Fibroblast of the aortic adventitia (primary cell): ENCODE measurements at places on chromosomes 5 and 9. TPM values are rescaled to one million over a fixed set of nuclear protein-coding genes. Genes with fewer than 3 reads are reported as not detected.
A peak's percentile ranks its signal among the peaks of the same experiment; 100 is the strongest.

DNA sequence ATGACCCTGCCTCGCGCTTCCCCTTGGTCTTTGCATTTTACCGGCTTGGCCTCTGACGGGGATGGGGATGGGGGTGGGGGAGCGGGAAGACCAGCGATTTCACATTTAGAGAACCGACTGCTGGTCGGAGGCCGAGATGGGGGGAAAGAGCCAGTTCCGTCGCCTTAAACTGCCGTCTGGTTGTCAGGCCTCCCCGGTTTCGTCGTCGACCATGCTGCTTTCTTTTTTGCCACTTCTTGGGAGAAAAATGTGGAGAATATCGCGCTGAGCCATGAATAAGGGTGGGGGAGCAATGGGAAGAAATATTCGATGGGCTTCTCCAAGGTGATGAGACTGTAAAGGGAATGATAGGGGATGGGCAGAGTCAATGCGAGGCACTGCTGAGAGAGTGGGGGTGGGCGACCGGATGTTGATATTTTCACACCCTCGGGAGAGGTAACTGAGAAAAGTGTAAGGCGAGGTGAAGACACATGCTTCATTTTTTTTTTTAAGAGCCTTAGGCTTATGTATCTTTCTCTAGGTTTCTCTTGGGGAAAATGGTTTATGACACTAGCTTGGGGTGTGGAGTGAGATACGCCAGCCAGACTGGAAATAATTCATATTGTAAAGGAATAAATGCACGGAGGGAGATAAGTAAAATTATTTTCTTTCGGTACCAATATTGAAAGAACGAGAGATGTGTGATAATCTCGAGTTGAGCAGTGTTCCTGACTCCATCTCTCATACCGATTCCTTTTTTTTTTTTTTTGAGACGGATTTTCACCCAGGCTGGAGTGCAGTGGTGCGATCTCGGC is 1.1 kb downstream of the KIF2A start:
- peak; percentile 34 for DNase-seq

- DNase-seq = no peak
Measured at GRCh38 chr9:126874546-126875314, 14.3 kb downstream of the ZBTB34 start.

GRCh38 chr5:91221917-91222316 is 161.2 kb downstream of the ARRDC3 start:
- DNase-seq = no peak

- DNase-seq = peak; percentile 75
Measured at GRCh38 chr9:14238518-14238917, 75.4 kb downstream of the NFIB start.

GPR151 gene
- not detected in 2 replicates for total RNA-seq

GRCh38 chr5:135254183-135254582 is 144.8 kb downstream of the MACROH2A1 start:
- no peak for DNase-seq

GRCh38 chr5:90378752-90379151 is 30.8 kb downstream of the CETN3 start:
- no peak for DNase-seq

DNA sequence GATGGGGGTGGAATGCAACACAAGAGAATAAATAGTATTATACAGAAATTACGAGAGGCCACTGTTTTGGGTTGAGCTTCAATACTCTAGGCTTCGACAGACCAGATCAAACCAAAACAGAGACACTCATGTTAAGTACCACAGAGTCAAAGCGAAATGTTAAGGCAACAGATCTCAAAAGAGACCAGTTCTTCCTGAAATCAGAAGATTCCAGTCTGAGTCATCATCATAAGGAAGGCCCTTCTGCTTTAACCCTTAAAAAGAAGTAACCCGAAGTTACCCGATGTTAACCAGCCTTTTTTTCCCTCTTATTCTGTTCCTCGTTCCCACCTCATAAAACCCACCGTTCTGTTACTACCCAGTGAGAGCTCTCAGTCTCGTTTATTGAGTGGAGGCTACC is 75.9 kb downstream of the SFXN1 start:
- no peak for DNase-seq

- DNase-seq = no peak
Measured at GRCh38 chr9:21082671-21083070, 4.9 kb upstream of the IFNB1 start.

GRCh38 chr5:112316006-112316405 is 103.1 kb downstream of the EPB41L4A start:
- no peak for DNase-seq

MVB12B gene
- total RNA-seq = 1.4 and 3.5 TPM in 2 replicates

- DNase-seq = no peak
Measured at GRCh38 chr5:116517488-116517887, 57.1 kb downstream of the SEMA6A start.

- DNase-seq = no peak
Measured at GRCh38 chr9:129440435-129441186, 180.3 kb downstream of the C9orf50 start.

GRCh38 chr5:42768106-42768504 is 11.5 kb downstream of the CCDC152 start:
- DNase-seq = no peak

- no peak for DNase-seq
Measured at GRCh38 chr5:146549615-146550014, 33.6 kb upstream of the GPR151 start.

DNA sequence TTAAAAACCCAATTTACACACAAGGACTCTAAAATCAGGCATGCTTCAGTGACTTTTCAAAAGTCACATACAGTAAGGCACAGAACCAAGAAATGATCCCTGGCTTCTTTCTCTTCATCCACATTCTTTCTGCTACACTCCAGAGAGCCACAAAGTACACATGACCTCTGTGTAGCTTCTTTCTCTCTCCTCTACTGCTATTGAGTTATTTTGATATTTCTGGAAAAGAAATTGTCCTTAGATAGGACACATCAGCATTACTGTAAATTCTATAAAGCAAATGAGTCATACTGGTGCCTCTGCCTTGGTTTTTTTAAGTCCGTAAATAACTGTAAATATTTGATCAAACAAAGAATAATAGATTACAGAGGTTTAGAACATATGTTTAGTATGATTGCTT is 96.3 kb downstream of the KIAA0825 start:
- no peak for DNase-seq

FCN1 gene
- not detected in 2 replicates for total RNA-seq

DNA sequence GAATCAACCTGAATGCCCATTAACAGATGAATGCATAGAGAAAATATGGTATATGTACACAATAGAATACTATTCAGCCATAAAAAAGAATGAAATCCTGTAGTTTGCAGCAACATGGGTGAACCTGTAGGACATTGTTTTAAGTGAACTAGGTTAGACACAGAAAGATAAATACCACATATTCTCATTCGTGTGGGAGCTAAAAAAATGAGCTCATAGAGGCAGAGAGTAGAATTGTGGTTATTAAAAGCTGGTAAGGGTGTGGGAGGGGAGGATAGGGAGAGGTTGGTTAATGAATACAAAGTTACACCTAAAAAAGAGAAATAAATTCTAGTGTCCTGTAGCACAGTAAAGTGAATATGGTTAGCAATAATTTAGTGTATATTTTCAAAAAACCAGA is 23.5 kb downstream of the PTTG1 start:
- DNase-seq = no peak

DNA sequence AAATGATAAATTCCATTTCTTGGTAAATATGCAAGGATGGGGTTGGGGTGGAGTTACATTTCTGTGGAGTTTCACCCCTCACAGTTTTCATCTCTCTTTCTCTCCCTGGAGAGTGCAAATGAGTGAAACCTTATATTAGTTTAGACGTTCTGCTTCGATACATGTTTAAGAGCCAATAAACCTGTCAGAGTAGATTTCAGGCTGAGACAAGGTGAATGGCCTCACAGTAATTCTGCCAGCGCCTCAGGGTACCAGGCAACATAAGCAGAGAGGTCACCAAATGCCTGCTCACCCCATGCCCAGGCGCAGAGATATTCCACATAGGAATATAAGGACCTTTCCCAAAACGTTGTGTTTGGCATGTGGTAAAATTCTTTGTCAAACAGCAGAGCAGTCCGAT is 154.9 kb upstream of the VLDLR start:
- DNase-seq = no peak

DNA sequence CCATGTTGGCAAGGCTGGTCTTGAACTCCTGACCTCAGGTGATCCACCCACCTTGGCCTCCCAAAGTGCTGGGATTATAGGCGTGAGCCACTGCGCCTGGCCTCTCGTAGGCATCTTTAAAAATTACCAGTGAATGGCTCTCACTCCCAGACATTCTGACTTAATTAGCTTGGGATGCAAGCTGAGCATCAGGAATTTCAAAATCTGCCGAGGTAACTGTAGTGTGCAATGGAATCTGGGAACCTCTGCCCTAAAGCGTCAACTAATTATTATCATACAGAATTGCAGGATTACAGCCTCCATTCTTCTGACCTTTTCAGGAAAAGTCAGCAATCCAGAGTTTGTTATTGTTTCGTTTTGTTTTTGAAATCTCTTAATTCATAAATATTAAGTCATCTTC is 213.4 kb upstream of the DMAC1 start:
- DNase-seq = peak; percentile 8

DNA sequence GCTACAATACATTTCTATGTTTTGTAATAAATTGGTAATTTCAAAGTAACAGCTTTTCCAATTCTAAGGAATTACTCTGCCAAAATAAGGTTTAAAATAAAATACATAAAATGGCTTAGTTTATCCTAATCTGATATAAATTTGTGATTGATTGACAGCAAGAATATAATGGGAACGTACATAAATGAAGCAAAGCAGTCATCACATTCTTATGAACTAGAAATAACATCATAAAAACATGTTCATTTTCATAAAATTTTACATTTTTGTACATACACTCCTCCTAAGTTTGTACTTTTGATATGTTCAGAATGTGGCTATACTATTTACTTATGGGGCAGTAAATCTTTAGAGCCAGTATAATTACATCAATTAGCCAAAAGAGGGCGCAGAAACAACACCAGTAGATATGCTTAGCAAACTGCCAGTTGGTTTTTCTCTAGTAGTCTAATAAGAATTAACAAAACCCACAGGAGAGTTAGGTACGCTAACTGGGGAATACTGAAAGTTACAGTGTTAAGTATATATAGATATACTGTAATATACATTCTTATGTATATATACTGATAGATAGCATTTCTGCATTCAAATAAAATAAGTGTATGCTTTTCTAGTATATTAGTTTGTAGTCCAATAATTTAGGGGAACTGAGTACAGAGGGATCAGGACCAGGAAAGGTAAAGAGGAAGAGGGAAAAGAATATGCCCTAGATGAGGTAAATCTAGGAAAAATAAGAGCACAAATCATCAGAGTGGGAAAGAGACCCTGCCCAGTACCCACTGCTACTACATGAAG is 76.8 kb downstream of the ZDHHC21 start:
- peak; percentile 84 for DNase-seq

PROB1 gene
- 0.99 and 1.8 TPM in 2 replicates for total RNA-seq

DNA sequence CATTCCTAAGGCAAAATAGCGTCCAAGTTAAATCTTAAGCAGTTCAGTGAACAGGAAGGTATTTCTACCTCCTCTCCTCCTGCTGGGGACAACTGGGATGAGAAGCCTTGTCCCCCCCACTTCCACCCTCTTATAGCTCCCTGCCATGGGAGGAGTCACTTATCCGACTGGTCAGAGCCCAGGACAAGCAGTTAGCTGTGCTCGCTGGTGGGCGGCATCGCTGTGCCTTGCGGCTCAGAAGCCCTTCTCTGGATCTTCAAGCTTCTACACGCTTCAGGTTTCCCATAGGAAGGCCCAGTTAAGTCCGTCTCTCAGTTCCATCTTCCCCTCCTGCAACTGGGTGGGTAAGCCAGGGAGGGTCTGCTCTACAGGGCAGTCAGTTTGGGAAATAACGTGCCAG is 77.2 kb downstream of the PAX5 start:
- DNase-seq = no peak

RGS7BP gene
- total RNA-seq = 0.72 and 1.1 TPM in 2 replicates

DNA sequence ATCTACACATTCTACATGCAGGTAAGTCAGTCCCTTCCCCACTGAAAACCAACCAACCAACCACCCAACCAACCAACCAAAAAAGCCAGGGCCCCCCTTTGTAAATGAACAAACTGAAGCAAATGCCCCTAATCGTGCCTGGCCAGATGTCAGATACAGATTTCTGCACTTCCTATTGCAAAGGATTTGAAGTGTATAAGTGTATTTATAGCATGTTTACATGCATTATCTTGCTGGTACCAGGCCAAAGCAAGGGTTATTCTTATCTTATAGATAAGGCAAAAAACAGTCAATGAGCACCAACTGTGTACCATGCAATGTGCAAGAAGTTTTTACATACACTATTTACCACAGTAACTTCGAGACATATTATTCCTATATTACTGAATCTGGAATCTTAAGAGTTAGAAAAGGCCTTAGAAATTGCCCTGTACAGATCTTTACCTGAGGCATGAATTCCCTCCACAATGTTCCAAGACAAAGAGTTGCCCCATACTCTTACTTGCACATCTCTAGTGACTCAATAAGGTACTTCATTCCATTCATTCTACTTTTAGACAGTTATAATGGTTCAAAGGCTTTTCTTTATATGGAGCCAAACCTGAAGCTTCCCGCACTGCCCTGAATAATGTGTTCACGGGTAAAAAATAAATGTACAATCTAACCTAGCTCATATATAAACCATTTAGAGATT is 51.7 kb upstream of the NR5A1 start:
- no peak for DNase-seq

GRCh38 chr9:123138163-123138562 is 104.7 kb downstream of the GPR21 start:
- no peak for DNase-seq

DNA sequence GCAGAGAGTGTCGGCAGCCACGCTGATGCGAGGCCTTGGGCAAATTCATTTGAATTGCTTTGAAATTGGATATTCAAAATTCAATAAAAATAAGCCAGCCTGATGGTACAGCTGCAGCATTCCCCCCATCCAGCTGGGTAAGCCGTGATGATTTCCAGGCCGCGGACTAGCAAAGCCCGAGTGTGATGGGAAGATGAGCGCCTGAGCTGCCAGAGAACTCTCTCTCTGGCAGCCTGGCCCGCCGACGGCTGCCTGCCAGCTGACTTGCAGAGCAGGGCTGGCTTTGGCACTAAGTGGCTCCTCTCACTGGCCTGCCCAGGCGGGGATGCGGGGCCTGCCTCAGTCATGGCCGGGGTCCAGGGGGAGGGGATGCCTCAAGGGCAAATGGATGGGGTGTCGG is 268.3 kb upstream of the WWC1 start:
- no peak for DNase-seq

- no peak for DNase-seq
Measured at GRCh38 chr9:108913391-108913790, 20.5 kb downstream of the ELP1 start.
